Activated CD8-positive, alpha-beta T cell treated with anti-CD3 and anti-CD28 coated beads, Interleukin-2, amount 10 ng/mL, durations not matched to agents 7 days and 5 days (primary cell): ENCODE measurements at places on chromosomes 12 and 14.

DNA sequence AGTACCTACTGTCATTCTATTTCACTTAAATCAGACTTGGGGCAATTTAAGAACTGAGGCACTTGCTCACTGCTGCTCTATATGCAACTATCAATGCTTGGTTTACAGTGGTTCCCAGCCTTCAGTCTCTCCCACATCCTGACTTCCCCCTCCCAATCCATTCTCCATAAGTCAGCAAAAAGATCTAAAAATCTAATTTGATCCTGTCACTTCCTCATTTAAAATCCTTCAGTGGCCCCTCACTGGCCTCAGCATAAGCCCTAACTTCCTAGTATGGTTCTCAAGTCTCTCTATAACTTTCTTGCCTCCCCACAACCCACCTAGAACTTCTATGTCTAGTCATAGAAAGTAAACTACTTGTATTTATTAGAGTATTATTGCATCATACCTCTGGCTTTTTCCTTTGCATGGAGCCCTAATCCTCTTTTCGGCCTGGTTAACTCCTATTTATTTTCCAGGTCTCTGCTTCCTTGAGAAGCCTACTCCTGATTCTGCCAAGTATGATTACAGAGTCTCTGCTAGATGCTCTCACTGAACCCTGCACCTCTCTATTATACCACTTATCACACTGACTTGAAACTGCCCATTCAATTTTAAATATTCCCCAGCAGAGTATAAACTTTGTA, 130.6 kb downstream of the RALGAPA1 start:
- DNase-seq: no peak

DNA sequence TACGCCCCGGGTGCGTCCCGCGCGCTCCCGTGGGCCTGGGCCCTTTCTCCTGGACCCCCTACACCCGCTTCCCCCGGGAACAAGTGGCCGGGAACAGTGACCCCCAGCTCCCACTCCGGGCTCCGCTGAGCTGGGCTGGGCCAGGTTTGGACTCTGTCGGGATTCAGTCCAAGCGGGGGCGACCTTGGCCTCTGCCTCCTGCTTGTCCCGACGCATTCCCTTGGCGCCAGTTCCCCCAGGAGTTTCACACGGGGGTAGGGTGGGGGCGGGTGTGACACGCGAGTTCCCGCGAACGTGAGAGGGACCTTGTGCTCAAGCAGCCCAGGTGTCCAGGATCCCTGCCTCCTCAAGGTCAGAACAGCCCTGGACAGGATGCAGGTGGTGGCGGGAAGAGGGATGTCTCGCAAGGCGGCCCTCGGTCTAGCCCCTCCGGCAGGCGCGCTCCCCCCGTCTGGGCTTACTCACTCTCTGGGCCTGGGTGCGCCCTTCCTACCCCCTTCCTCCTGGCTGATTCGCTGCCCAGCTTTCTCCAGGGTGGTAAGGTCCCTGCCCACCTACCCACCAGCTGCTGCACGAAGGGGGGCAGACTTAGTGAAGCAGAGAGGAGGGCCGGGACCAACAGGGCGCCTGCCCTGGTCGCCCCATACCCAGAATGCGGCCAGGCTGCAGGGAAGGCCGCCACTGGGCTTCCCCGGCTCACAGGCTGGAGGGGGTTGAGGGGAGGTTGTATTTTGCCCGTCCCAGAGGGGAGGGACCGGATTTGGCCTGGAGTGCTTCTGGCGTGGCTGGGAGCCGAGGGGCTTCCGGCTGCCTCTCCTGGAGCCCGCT, 862 bp downstream of the CRIP2 start:
- DNase-seq: no peak

GRCh38 chr12:3777206-3777809, 24.4 kb upstream of the CRACR2A start:
- peak; percentile 39 for DNase-seq

- DNase-seq: no peak
Measured at GRCh38 chr14:90301668-90302090, 30.1 kb downstream of the NRDE2 start.

DNA sequence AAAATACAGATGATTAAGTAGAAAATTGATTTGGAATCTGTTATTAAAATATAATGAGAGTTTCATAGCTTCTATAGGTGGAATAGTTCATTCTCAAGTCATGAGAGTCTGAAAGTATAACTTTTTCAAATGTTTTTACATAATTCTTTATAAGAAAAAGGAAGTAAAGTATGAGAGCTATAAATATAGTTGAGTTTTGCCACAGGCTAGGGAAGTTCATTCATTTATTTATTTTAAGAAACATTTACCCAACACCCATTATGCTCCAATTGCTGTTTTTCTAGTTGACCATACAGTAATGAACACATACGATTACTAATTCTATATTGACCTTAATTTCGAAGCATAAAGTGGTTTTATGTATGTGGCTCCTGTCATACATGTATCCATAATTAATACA, 24.8 kb downstream of the LRRIQ1 start:
- DNase-seq: no peak

GRCh38 chr14:52950898-52951680, at the start of gene FERMT2:
FERMT2 (minus strand) TSS chr14:52951050; CDS start chr14:52950568, 482 bp downstream.
- no peak for DNase-seq

GRCh38 chr12:80551897-80552296, 107.9 kb downstream of the PTPRQ start:
- no peak for DNase-seq

DNA sequence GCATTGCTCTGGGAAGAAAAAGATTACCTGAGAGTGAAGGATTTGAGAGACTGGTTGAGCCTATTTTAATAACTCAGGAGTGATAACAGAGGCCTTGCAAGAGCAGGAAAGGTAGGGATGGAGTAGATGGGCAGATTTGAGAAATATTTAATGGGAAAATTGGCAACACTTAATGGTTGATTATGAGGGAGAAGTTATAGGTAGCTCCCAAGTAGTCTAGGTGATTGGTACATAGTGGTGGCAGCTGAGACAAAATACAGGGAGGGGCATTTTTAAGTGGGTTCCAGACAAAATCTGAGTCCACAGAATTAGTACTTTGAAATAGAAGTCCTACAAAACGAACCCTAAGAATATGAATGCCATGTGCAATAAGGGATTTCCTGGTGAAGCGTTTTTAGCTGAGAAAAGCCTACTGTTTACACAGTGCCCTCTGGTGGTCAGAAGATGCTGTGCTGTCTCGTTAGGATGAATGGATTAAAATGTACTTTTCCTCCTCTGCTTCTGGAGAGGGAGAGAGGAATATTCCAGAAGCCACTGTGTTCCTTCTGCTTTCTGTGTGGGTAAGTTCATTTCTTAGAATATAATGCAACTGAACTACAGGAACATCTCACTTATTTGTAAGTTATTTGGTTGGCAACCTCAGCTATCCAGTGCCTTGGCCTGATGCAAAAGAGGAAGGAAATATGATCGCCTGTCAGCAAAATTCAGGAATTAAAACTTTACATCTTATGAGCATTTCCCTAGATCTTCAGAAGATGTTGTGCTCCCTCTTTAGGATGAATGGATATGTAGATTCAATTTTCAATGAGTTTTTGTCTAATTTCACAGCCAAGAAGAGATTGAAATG, 6.5 kb downstream of the ZBTB1 start:
- peak; percentile 78 for DNase-seq

- no peak for DNase-seq
Measured at GRCh38 chr12:39763890-39764169, 144.2 kb upstream of the ABCD2 start.

DNA sequence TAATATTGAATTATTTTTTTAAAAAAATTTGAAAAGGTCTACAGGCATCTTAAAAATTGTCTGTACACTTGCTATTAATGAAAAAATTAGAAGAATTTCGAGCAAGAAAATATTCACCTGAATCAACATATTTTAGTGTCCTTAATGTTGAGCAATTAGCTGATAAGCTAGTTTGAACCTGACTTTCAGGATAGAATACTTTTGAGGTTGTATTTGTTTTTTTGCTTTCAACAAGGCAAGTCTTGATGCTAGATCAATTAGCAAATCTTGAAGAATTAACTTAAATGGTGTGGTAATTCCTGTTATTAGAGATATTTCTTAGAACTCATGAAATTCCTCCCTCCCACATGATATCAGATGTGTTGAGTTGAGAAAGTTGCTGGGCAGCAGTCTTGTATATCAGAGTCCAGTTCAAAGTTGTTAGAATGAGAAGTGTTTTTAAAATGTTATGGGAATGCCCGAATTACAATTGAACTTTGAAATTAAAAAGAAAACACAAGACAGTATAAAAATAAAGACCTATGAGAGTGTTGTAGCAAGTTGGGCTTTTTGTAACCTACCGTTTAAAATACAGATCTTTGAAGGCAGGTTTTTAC, 119.2 kb downstream of the TRMT5 start:
- DNase-seq: no peak
